ENCODE measurements at places on chromosomes 4 and X.

- DNase-seq, result no peak
- no peak overlapping the region for H3K27ac ChIP-seq
- H3K27me3 ChIP-seq, result no peaks in the 10 kb centered on the region
- H3K4me1 ChIP-seq, result no peaks in the 10 kb centered on the region
Measured at GRCh38 chrX:8122538-8122937, 48.5 kb downstream of the VCX2 start.

DNA sequence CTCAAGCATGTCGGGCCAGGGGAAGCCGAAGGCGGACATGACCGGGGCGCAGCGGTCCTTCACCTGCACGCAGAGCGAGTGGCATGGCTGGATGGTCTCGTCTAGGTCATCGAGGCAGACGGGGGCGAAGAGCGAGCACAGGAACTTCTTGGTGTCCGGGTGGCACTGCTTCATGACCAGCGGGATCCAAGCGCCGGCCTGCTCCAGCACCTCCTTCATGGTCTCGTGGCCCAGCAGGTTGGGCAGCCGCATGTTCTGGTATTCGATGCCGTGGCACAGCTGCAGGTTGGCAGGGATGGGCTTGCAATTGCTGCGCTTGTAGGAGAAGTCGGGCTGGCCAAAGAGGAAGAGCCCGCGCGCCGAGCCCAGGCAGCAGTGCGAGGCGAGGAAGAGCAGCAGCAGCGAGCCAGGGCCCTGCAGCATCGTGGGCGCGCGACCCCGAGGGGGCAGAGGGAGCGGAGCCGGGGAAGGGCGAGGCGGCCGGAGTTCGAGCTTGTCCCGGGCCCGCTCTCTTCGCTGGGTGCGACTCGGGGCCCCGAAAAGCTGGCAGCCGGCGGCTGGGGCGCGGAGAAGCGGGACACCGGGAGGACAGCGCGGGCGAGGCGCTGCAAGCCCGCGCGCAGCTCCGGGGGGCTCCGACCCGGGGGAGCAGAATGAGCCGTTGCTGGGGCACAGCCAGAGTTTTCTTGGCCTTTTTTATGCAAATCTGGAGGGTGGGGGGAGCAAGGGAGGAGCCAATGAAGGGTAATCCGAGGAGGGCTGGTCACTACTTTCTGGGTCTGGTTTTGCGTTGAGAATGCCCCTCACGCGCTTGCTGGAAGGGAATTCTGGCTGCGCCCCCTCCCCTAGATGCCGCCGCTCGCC lies at the start of gene SFRP2:
Gene SFRP2 (minus strand): TSS at position 671 of the 864 bp plus-strand sequence. CDS start 248 bp downstream, at position 423.
- no peak for DNase-seq
- no peak within 1 kb of the TSS for H3K4me3 ChIP-seq
- H3K4me1 ChIP-seq, result peaks cover 12% of the 10 kb centered on the region
- peaks cover 70% of the 10 kb centered on the region for H3K27me3 ChIP-seq
- H3K36me3 ChIP-seq, result no peaks in the 10 kb centered on the region

- no peak overlapping the region for H3K4me3 ChIP-seq
- H3K27me3 ChIP-seq, result no peaks in the 10 kb centered on the region
- H3K36me3 ChIP-seq, result no peaks in the 10 kb centered on the region
- no peak overlapping the region for H3K27ac ChIP-seq
- no peaks in the 10 kb centered on the region for H3K4me1 ChIP-seq
- DNase-seq, result no peak
Measured at GRCh38 chr4:135282676-135283075, 1081.1 kb upstream of the PABPC4L start.

DNA sequence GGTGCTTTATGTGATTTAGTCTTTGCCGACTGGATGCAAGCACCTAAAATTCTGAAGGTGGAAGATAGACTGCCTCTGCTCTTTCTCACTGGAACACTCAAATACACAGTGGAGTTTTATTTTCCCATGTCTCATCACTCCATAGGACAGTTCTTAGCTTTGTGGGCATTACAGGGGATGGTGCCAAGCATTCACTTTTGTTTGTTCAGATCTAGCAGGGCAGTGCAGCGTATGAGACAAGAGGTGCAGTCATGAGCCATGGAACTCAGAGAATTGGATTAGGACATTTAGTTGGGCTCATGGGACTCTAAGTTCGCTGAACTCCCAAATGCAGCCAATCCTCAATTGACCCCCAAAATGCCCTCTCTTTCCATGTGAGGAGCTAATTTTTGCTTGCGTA lies 1136.9 kb upstream of the PRKX start:
- H3K27me3 ChIP-seq, result no peaks in the 10 kb centered on the region
- no peaks in the 10 kb centered on the region for H3K4me1 ChIP-seq
- DNase-seq, result no peak
- no peak overlapping the region for H3K27ac ChIP-seq

- no peaks in the 10 kb centered on the region for H3K36me3 ChIP-seq
- no peak for DNase-seq
- no peaks in the 10 kb centered on the region for H3K4me1 ChIP-seq
- no peak overlapping the region for H3K4me3 ChIP-seq
- H3K27ac ChIP-seq, result no peak overlapping the region
Measured at GRCh38 chrX:34218063-34218462, 85.9 kb upstream of the FAM47A start.

- peaks cover 2% of the 10 kb centered on the region for H3K4me1 ChIP-seq
- no peak overlapping the region for H3K27ac ChIP-seq
- DNase-seq, result no peak
- peaks cover 7% of the 10 kb centered on the region for H3K27me3 ChIP-seq
- no peaks in the 10 kb centered on the region for H3K36me3 ChIP-seq
Measured at GRCh38 chr4:87843936-87844335, 11.2 kb downstream of the MEPE start.

DNA sequence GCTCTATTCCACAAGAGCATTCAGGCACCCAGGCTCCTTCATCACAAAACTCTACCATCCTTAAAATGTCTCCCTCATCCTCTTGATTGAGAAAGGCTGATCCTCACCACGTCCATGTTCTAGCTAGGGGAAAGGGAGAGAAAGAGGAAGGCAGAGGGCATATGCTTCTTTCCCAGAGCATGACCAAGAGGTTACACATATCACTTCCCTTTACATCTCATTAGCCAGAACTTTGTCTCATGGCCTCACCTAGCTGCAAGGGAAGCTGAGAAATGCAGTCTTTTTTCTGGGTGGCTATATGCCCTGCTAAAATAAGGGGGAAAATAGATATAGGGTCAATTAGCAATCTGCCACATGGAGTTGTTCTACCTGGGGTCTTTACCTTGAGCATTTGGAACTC lies 42.7 kb downstream of the LONRF3 start:
- no peaks in the 10 kb centered on the region for H3K36me3 ChIP-seq
- peaks cover 9% of the 10 kb centered on the region for H3K4me1 ChIP-seq
- no peaks in the 10 kb centered on the region for H3K27me3 ChIP-seq
- DNase-seq, result no peak
- H3K4me3 ChIP-seq, result no peak overlapping the region

DNA sequence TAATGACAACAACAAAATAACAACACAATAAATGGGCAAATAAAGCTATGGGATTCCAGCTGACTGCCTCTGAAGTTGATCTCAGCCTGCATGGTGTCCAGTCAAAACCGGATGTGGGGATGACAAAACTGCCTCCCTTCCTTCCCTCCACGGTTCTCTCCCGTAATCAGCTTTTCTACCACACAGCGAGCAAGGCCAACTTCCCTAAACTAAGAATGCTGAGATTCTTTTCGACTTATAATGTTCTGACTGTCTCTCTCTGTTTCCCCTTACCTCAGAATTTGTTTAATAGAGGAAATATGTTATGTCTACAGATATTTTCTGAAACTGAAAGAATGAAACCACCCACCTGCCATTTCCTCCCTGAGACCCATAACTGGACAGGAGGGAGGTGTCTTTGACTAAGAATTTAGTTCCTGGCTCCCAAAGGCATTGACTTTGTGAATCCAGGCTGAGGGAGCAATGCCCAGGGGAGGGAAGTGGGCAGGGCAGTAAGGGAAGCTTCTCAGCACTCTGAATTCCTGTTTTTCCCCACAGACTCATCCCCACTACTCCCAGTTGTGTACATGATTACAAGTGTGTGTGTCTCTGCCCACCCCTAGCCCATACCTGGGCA lies 1.0 kb upstream of the TLR1 start:
- H3K36me3 ChIP-seq, result no peaks in the 10 kb centered on the region
- no peaks in the 10 kb centered on the region for H3K4me1 ChIP-seq
- no peak for DNase-seq
- H3K27me3 ChIP-seq, result no peaks in the 10 kb centered on the region
- H3K27ac ChIP-seq, result no peak overlapping the region

GRCh38 chrX:154526901-154527675 lies 11.1 kb upstream of the FAM3A start:
- H3K27ac ChIP-seq, result peak overlapping the region; percentile 84
- H3K36me3 ChIP-seq, result no peaks in the 10 kb centered on the region
- peak overlapping the region; percentile 31 for H3K4me3 ChIP-seq
- H3K27me3 ChIP-seq, result no peaks in the 10 kb centered on the region

- DNase-seq, result no peak
- H3K4me1 ChIP-seq, result no peaks in the 10 kb centered on the region
- H3K4me3 ChIP-seq, result no peak overlapping the region
- H3K27me3 ChIP-seq, result no peaks in the 10 kb centered on the region
Measured at GRCh38 chrX:134338527-134338926, 101.5 kb downstream of the CCDC160 start.

GRCh38 chr4:121654738-121655137 lies 42.0 kb downstream of the ANXA5 start:
- H3K4me3 ChIP-seq, result no peak overlapping the region
- H3K27ac ChIP-seq, result no peak overlapping the region
- H3K27me3 ChIP-seq, result no peaks in the 10 kb centered on the region
- no peak for DNase-seq
- no peaks in the 10 kb centered on the region for H3K4me1 ChIP-seq

DNA sequence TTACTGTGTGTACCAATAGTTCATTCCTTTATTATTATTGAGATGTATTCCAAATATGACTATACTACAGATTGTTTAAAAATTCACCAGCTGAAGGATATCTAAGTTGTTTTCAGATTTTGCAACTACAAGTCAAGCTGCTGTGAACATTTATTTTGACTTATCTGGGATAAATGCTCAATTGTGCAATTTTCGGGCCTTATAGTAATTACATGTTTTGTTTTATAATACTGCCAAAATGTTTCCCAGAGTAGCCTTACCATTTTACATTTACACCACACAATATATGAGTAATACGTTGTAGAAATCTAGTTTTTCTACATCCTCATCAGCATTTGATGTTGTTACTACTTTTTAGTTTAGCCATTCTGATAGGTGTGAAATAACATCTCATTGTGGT lies 179.6 kb downstream of the ANTXR2 start:
- DNase-seq, result no peak
- no peaks in the 10 kb centered on the region for H3K4me1 ChIP-seq
- no peak overlapping the region for H3K27ac ChIP-seq
- no peaks in the 10 kb centered on the region for H3K27me3 ChIP-seq
- H3K4me3 ChIP-seq, result no peak overlapping the region
- H3K36me3 ChIP-seq, result no peaks in the 10 kb centered on the region

DNA sequence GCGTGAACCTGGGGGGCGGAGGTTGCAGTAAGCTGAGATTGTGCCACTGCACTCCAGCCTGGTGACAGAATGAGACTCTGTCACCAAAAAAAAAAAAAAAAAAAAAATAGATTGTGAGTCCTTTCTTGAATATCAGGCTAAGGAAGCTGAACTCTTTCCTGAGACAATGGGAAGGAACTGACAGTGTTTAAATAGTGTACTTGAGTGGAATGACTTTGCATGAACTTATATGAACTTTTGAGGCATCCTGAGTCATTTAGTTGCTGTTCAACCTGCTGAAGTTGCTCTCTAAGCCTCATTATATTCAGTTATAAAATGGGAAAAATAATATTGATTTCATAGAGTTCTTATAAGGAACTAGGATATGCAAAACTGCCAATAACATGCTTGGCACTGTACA lies 79.3 kb upstream of the LIMCH1 start:
- no peak overlapping the region for H3K4me3 ChIP-seq
- DNase-seq, result no peak
- no peak overlapping the region for H3K27ac ChIP-seq

GRCh38 chr4:101187841-101188240 lies 159.5 kb downstream of the PPP3CA start:
- no peaks in the 10 kb centered on the region for H3K27me3 ChIP-seq
- no peak overlapping the region for H3K27ac ChIP-seq
- no peak for DNase-seq
- H3K36me3 ChIP-seq, result peaks cover 4% of the 10 kb centered on the region

Data from keratinocyte (primary cell).